Smooth muscle cell of bladder (primary cell): ENCODE measurements at places on chromosomes 6 and 20. TPM values are rescaled to one million over a fixed set of nuclear protein-coding genes. Genes with fewer than 3 reads are reported as not detected.

POPDC3 gene
- 8.2 and 14.3 TPM in 2 replicates for total RNA-seq

MUCL3 gene
- total RNA-seq, result not detected in 2 replicates

NOTCH4 gene
- total RNA-seq, result 0.85 and 1.2 TPM in 2 replicates

CCM2L gene
- total RNA-seq, result not detected in 2 replicates

SOBP gene
- 4.2 and 5.3 TPM in 2 replicates for total RNA-seq

BPI gene
- not detected in 2 replicates for total RNA-seq
